Thoracic aorta endothelial cell (primary cell): ENCODE measurements at places on chromosomes 6 and 20. TPM values are rescaled to one million over a fixed set of nuclear protein-coding genes. Genes with fewer than 3 reads are reported as not detected.

Gene ZNF184
- 8.3 and 9.7 TPM in 2 replicates for total RNA-seq

Gene NKAIN4
- total RNA-seq, result not detected in 2 replicates

Gene BPIFB2
- not detected in 2 replicates for total RNA-seq

Gene GPSM3
- 7.6 and 11.6 TPM in 2 replicates for total RNA-seq

Gene TMEM63B
- total RNA-seq, result 19.9 and 23.5 TPM in 2 replicates

Gene HFE
- 2.9 and 5.4 TPM in 2 replicates for total RNA-seq

Gene PPIL6
- 0.14 and 0.27 TPM in 2 replicates for total RNA-seq

Gene HELZ2
- total RNA-seq, result 26.9 and 33.4 TPM in 2 replicates

Gene OPRM1
- not detected in 2 replicates for total RNA-seq

Gene BLOC1S5
- 23.2 and 23.8 TPM in 2 replicates for total RNA-seq

Gene RUNX2
- not detected in 2 replicates for total RNA-seq

Gene TCP11
- 0.07 TPM in 1 of 2 replicates, not detected in the other for total RNA-seq

Gene MAP7
- total RNA-seq, result 0.72 and 0.93 TPM in 2 replicates

Gene HEBP2
- total RNA-seq, result 21.2 and 31.0 TPM in 2 replicates

Gene EEF1A2
- 1.0 and 2.3 TPM in 2 replicates for total RNA-seq

Gene NKX2-2
- total RNA-seq, result not detected in 2 replicates

Gene PRR18
- not detected in 2 replicates for total RNA-seq

Gene MRPL14
- 32.7 and 45.2 TPM in 2 replicates for total RNA-seq
